ENCODE measurements at places on chromosomes 12 and 14. TPM values are rescaled to one million over a fixed set of nuclear protein-coding genes. Genes with fewer than 3 reads are reported as not detected.

The SLC4A8 gene
- 14.4 TPM for total RNA-seq

The SDS gene
- not detected for total RNA-seq

The STAT2 gene
- 68.2 TPM for total RNA-seq

The PRR4 gene
- not detected for total RNA-seq

The FAM90A1 gene
- total RNA-seq = not detected

The OR6C2 gene
- not detected for total RNA-seq

GRCh38 chr12:104460973-104461698, 4.4 kb downstream of the CHST11 start:
- DNase-seq = no peak

DNA sequence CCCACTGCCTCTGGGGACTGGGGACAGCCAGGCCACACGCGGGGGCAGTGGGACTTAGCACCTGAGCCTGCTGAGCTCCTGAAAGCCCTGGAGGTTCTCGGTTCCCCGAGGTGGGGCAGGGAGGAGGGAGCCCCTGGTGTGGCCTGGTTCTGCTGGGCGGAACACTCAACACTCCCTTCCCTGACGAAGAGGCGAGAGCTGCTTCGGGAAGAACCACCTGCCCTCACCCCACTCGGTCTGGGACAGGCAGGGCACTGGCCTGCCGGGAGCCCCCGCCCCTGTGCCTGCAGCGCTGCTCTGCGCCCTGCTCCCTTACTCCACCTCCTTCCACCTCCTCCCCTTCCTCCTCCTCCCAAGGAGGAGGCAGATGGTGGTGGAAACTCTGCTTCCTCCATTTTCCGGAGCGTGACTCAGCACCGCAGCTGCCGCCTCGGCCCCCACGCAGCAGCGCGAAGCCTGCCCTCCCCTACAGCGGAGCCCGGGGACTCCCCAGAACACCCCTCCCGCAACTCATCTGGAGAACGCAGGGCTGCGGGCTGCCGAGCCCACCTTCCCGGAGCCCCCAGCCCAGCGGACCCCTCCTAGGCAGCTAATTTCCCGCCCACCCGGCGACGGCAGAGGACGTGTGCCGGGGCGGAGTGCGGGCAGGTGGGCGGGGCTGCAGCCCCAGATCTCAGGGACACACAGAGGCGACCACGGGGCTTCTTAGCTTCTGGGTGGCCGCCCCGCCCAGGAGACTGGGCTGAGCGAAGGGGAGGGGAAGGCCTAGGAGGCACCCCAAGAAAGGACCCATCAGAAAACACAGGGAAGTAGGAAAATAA, 11.7 kb upstream of the INF2 start:
- peak; percentile 77 for DNase-seq

DNA sequence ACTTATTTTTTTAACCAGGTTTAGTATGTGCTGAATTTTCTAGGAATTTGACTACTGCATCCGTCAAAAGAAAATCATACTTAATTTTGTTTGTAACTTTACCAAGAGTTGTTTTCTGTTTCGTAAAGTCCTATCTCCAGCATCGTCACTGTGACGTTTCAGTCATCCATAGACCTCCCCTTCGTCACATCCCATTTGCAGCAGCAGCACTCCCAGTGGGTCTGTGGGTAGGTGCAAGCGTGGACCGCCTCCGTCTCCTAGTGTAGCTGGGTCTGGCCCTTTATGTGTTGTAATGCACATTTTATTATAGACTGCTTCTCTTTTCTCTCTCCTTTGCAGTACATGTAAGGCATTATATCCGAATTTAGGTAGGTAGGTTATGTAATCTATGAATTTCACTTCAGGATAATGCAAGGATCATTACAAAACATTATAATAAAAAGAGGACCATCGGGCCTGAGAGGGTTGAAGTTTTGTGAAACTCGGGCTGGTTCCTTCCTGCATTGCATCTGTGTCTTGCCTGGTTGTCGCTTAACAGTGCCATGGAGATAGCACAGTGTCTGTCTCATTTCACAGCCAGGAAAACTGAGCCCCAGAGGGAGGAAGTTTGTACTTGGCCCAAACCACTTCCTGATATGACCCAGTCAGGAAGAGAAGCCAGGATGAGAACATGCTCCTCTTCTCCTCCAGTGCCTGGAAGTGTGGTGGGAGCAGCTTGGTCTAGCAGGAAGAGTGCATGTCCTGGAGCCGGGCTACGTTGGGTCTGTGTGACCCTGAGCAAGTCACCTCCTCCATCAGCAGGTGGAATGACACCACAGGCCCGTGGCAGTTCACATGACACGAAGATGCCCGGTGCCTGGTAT, 41.3 kb downstream of the EVL start:
- no peak for DNase-seq

- DNase-seq = no peak
Measured at GRCh38 chr12:44812062-44812461, 64.1 kb downstream of the NELL2 start.

Measured in A172 (cell line).